CD4-positive, CD25-positive, alpha-beta regulatory T cell (primary cell): ENCODE measurements at places on chromosomes 5 and 9. TPM values are rescaled to one million over a fixed set of nuclear protein-coding genes. Genes with fewer than 3 reads are reported as not detected.

The MAST4 gene
- total RNA-seq: 54.1 TPM

The NCBP1 gene
- 47.4 TPM for total RNA-seq

The TLE1 gene
- 0.74 TPM for total RNA-seq

The PCAT7 gene
- total RNA-seq: not detected

The IFNA17 gene
- not detected for total RNA-seq

The RANBP17 gene
- total RNA-seq: not detected

The SHISAL2B gene
- total RNA-seq: not detected

The SPINK4 gene
- not detected for total RNA-seq

The LURAP1L gene
- total RNA-seq: not detected

GRCh38 chr9:28053096-28053777 lies 480.0 kb upstream of the C9orf72 start:
- DNase-seq: no peak

DNA sequence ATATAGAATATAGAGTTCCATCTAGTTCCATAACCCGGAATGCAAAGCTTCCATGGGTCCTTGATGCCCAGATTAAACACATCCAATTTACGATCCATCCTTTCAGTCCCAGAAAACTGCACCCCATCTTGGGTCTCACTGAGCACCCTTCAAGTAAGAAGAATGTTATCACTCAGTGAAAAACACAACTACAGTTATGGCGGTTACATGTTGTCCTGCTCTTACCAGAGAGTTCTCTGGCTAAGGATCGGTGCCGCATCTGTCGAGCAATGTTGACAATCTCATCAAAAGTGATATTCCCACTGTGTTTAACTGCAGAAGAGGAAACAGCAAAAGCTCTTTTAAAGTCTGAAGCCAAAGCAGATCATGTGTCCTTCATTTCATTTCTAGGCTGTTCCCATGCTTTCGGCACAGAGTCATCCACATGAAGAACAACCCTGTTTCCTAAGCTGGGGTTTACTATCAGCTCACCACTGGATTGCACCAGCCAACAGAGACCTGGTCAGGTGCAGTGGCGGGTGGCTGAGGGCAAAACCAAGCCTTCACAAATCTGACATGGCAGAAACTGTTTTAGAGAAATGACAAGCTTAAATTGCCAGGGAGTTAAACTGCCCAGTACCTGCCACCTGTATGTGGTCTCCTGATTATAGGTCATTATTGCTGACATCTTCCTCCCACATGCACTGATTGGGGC lies 2.9 kb downstream of the RPL12 start:
- DNase-seq: no peak

GRCh38 chr5:157818368-157818767 lies 40.6 kb downstream of the CLINT1 start:
- no peak for DNase-seq

GRCh38 chr9:135183528-135184180 lies 96.2 kb downstream of the OLFM1 start:
- DNase-seq: no peak

DNA sequence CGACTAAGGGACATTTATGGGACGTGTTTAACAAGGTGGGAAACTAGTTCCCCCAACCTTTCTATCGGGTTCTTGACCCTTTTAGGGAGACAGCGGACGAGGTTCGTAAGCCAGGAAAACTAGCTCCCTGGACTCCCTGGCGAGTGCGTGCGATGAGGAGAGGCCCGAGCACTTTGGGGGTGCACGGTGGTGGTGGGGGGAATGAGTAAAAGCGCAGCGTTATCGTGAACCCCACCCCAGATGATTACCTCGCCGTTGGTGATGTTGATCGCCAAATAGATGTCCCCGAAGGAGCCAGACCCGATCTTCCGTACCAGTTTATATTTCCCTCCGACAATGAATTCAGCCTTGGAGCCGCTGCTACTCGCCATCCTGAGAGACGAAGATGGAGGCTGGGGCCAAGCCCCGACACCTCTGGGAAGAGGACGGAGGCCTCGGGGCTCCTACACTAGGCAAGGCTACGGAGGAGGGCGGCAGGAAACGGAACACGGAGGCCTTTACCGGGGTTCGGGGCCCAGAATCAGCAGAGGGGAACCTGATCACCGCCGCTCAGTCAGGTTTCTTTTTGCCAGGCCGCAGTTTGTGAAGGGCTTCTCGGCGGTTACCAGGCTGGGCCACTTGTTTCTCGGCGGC lies 529 bp downstream of the CSNK1A1 start:
- no peak for DNase-seq

- no peak for DNase-seq
Measured at GRCh38 chr5:55407059-55407684, 99.4 kb downstream of the MTREX start.

- no peak for DNase-seq
Measured at GRCh38 chr9:131333771-131334628, 44.5 kb downstream of the PLPP7 start.

GRCh38 chr5:139745132-139745799 lies 50.3 kb upstream of the PSD2 start:
- no peak for DNase-seq

DNA sequence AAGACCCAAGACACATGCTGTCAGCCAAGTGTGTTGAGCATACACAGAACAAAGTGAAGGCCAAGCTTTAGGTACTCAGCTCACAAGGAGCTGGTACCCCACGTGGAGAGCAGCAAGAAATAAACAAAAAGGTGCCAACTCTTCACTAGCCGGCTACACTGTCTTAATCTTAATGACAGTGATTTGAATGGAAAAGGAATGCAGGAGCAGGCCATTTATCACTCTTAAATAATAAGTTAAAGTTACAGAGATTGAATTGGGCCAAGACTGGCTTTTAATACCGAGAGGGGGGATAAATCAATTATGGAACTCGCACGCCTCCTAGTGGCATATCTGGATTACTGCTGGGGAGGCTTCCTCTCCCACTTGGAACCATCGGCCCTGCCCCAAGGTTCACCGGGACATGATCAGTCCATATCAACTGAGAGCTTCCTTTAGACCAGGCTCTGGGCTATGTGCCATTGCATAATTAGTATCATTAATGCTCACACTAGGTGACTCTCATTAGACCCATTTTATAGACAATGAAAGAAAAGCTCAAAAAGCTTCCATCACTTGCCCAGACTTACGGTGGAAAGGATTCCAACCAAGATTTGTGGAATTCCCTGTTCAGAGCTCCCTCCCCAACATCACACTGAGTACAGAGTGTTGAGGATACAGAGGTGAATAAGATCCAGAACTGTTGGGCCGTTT lies 94.0 kb downstream of the ACTL7B start:
- peak; percentile 34 for DNase-seq

GRCh38 chr5:6395102-6395445 lies 16.7 kb upstream of the MED10 start:
- no peak for DNase-seq

DNA sequence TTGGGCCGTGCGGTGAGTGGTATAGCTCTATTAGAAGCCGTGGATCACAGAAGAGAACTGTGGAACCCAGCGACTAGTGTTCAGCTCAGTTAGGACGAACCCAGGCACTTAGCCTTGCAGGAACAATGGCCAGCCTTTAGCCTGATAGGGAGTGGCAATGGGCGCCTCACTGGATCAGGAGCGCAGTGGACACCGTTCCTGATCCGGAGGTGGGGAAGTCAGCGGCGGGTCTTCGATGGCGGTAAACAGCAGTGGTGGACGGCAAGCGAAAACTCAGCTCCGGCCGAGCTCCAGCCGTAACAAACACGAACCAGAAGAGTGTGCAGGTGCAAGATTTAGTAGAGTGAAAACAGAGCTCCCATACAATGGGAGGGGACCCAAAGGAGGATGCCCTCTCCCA lies 340.0 kb downstream of the TLE4 start:
- DNase-seq: no peak

DNA sequence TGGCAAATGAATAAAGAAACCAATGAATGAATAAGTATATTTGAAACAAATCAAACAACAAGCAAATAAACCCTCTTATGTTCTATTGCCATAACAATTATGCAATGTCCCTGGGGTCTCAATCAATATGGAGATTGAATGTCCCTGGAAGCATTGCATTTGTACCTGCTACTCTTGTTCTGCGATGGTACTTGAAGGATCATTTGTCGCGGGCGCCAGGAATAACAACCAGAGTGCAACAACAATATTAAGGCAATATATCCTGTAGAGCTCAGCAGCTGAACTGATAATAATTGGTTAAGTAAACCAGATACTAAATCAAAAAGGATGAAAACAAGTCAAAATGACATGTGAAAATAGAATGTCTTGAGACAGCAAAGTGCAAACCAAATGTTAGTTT lies 1001.9 kb upstream of the NUDT12 start:
- no peak for DNase-seq

- DNase-seq: no peak
Measured at GRCh38 chr5:87411973-87412629, 629 bp downstream of the CCNH start.

- DNase-seq: no peak
Measured at GRCh38 chr9:2741441-2742158, 24.3 kb downstream of the KCNV2 start.

- DNase-seq: no peak
Measured at GRCh38 chr5:136073714-136074529, 45.1 kb downstream of the TGFBI start.

DNA sequence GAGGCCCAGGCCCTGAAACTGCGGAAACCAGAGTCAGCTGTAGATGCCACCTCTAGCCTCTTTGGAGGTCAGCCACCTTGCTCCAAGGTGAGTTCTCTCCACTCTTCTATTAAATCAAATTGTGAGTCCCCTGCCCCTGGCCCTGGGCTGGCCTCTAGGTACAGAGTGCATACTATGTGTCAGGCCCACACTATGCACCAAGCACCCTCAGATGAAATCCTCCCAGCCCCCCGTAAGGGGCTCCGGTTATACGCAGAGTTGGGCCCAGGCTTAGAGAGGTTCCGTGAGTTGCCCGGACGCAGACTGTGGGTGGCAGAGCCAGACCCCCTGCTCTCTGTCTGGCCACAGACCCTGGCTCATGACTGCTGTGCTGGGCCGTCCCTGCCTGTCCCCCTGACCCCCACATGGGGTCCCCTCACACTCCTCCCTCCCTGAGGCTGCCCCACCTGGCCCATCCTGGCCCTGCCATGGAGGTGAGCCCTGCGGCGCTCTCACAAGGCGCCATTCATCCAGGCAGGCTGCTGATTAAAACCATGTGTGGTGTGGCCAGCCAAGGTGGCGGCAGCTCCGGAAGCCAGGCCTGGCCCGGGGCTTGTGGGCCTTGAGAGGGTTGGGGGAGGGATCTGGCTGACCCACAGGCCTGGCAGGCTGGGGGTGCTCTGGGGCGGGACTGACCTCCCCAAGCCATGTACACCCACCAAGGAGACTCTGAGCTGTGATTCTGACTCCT lies 65.5 kb upstream of the SYNPO start:
- no peak for DNase-seq

GRCh38 chr5:133421806-133422205 lies 190.5 kb downstream of the FSTL4 start:
- DNase-seq: no peak

DNA sequence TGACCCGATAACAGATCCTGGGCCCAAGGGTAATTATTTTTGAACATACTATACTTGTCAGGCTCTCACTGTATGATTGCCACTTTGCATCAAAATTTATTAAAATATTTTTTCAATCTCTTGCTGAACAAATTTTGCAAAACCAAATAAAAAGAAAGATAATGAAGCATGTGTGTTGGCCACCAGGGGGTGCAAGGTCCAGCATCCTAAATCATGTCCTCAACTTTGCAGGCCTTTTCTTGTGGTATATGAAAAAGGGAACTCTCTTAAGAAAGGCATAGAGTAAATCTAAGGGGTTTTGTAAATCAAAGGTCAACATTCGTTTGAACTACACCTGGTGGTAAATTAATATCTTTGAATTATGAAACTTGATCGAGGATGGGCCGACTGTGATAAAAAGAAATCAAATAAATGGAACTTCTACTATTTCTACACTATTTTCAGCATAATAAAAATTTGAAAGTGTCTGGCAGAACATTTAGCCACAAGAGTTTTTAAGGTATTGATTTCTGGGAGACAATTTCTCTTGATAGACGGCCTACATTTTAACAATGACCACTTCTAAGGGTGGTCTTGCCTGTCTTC lies 676.5 kb downstream of the DMRTA1 start:
- no peak for DNase-seq

DNA sequence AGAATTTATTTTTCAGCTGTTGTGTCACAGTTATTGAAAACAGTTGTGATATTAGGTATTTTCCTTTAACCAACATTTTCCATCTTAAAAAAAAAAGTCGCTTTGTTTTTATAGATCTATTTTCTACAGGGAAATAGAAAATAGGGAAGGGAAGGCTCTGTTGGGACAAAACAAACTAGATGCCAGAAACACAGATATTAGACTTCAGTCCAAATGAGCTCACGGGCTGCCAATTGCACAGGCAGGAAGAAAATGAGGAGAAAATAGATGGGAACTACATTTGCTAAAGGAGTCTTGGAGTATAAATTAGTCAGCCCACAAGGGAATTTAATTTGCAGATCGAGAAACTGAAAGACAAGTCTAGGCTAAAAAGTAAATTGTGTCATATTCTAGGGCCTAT lies 21.4 kb upstream of the ISOC1 start:
- DNase-seq: no peak

DNA sequence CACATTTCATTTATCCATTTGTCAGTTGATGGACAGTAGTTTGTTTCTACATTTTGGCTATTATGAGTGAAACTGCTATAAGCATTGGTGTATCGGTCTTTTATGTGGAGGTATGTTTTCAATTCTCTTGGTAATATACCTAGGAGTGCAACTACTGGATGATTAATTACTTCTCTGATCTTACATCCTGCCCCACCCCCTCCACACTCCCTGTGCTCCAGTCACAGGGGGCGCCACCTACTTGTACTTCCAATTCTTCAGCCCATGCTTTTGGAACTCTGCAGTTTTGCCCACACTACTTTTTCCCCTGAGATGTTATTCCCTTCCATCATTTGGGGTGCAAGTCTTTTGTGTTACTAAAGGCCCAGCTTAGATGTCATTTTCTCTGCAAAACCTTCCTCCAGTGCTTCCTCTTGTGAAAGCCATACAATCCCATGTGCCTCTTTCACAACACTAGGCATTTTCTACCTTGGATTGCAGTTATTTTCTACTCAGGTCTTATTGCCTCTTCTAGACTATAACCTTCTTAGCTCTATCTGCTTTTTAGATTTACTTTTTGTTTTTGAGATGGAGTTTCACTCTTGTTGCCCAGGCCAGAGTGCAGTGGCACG lies 42.1 kb downstream of the SEC61B start:
- no peak for DNase-seq

GRCh38 chr5:160628619-160628968 lies 206.9 kb downstream of the PTTG1 start:
- DNase-seq: no peak

DNA sequence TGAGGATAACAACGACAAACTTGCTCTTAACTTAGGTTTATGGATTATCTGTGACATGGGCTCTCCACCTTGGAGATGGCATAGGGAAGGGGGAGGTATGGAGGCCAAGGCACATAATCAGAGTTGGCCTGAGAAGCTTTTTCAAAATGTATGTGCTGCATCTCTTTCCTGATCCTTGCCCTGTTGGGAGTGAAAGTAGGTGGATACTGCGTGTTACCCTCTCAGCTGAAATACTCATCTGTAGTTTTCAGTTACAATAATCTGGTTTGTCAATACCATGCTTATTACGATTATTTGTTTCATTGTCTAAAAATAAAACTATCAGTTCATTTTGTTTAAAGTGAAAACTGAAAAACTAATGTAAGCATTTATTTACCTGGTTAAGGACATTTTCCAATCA lies 86.7 kb downstream of the SLC44A1 start:
- DNase-seq: no peak
